ENCODE measurements at places on chromosomes 6 and 20. TPM values are rescaled to one million over a fixed set of nuclear protein-coding genes. Genes with fewer than 3 reads are reported as not detected.

Gene OR2J3
- total RNA-seq: not detected

Gene LY86
- total RNA-seq: not detected

Gene SLC2A10
- 23.4 TPM for total RNA-seq

Gene NHLRC1
- 2.1 TPM for total RNA-seq

Gene TAGAP
- total RNA-seq: not detected

Gene FOXP4
- 4.7 TPM for total RNA-seq

Gene UBE2V1
- total RNA-seq: 174 TPM

Gene BPHL
- total RNA-seq: 24.8 TPM

Gene OSBPL2
- 17.8 TPM for total RNA-seq

Gene WFDC10B
- total RNA-seq: 0.88 TPM

DNA sequence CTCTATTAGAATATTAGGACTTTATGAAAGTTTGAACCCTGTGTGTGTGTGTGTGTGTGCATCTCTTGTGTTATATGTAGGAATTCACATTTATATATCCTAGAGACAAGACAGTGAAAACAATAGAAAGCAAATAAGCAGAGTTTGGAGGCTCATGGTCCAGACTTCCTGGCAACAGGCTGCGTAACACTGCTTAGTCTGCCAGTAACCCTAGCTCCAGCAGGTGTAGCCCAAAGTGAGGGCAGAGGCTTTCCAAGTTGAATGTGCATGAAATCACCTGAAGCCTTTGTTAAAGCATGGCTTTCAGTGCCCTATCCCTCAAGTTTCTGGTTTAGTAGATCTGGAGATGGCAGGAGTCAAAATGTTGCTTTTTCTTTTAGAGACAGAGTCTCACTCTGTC lies 569.9 kb downstream of the KIF16B start:
- no peak for DNase-seq

DNA sequence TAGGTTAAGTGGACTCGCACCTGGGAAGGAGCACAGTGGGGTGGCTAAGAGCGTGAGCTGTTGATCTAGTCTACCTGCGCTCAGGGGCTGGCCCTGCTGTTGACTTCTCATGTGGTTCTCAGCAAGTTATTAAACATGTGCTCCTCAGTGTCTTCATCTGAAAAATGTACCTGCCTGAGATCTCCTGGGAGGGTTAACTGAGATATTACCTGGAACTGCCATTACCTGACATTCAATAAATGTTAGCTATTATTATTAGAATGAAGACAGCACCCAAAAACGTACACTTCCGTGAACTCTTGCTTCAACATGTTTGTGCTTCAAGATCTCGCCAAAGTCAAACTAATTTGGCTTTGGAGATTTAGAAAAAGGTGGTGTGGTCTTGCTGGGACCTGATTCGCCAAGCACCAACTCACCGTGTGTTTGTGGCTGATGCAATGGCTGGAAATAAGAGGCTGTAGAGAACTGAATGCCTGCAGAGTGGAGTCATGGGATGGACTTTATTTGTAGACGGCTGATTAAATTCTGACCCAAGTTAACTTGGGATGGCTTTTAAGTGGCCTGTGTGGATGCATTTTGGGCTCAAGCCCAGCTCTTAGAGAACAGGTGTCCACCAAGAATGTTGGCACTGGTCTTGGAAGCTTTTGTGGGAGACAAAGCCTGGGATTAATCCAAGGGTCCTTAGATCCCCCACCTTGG lies 692.9 kb downstream of the QKI start:
- DNase-seq: peak; percentile 48

DNA sequence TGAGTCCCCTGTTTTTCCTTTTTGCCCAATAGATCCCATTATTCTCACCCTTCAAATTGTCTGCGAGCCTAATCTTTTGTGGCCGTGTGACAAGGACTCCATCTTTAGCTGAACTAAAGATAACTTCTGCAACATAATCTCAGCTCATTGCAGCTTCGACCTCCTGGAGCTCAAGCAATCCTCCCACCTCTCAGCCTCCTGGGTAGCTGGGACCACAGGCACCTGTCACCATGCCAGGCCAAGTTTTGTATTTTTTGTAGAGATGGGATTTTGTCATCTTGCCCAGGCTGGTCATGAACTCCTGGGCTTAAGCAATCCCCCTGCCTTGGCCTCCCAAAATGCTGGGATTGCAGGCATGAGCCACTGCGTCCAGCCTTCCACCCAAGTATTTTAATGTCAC lies 161.0 kb downstream of the GJA1 start:
- no peak for DNase-seq

- DNase-seq: no peak
These were observed 40.6 kb upstream of the NHSL1 start for GRCh38 chr6:138539876-138540275.

- no peak for DNase-seq
These were observed 121.7 kb upstream of the JAG1 start for GRCh38 chr20:10795286-10796026.

DNA sequence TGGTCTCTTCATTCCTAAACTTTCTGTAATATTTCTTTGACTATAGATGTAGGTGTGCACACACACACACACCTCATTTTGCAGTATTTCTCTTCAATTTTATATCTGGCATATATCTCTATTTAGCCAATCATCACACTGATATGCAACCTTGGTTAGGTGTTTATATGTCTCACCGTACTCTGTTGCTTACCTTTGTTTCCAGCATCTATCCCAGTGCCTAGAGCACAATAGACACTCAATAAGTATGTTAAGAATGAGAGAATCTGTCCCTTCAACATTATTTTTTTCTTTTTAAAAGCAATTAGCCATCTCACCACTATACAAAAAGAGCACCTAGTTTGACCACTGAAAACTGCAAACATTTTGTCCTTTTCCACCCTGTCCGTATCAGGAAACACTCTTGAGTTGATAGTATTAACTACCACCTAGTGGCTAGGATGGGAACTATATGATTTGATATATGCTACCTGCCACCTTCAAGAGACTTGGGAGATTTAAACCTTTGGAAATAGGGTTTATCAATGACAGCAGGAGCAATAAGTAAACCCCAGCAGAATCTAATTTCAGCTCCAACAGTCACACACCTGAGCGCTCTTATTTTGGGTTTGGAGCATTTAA lies 48.7 kb upstream of the RSPO3 start:
- DNase-seq: peak; percentile 26

GRCh38 chr6:11845664-11846577 lies 67.3 kb upstream of the ADTRP start:
- no peak for DNase-seq

DNA sequence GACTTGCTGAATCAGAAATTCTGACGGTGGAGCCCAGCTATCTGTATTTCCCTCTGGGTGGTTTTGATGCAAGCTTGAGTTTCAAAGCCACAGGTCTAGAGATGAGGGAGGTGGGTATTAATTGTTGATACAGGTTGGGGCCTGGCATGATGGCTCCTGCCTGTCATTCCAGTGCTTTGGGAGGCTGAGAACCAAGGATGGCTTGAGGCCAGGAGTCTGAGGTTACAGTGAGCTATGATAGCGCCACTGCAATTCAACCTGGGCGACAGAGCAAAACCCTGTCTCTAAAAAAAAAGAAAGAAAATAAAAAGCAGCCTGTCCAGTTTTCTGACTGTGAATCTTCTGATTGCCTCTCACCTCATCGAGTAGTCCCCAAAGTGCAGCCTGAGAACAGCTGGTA lies 184.8 kb upstream of the SASH1 start:
- no peak for DNase-seq

- DNase-seq: peak; percentile 84
These were observed 37.7 kb downstream of the KIF25 start for GRCh38 chr6:168035098-168035660.

GRCh38 chr20:32443386-32443974 lies 85.3 kb downstream of the ASXL1 start:
- DNase-seq: peak; percentile 28

GRCh38 chr6:46795816-46796215 lies 2.6 kb downstream of the MEP1A start:
- no peak for DNase-seq

DNA sequence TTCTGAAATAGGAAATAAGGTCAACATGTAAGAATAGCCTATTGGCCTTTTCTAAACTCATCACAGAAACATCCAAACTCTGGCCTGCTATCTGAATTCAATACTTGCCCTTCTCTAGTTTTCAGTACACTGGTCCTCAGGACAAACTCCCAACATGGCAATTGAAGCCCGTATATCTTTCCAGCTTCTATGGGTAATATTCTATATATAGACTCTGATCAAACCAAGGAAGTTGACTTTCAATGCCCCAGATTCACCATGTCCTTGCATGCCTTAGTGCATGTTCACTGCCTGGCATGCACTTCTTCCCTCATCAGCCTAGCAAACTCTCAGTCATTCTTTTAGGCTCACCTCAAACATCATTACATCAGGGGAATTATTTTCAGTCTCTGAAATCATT lies 73.2 kb downstream of the RSPO3 start:
- DNase-seq: no peak

DNA sequence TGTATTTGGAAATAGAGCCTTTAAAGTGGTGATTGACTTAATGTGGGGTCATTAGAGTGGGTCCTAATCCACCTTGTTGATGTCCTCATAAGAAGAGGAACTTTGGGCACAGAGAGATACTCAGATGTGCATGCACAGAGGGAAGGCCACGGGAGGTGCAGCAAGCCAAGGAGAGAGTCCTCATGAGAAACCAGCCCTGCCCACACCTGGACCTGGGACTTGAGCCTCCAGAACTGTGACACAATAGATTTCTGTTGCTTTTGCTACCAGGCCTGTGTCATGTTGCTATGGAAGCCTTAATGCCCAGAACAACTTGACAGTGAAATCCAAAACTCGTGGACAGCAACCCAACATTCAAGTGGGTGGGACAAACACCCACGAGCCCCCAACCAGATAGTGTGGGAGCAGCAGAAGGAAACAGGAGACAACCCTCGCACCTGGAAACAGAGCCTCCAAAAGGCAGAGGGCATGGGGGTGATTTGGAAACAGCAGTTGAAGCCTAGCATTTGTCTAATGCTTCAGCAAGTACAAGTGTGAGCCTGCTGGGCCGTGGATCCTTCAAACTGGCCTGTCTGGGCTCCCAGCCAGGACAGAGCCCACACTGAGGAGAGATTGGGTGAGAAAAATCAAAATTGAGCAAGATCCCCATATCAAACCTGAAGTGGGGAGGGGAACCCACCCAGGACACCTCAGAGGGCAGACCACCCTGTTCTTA lies 201.0 kb upstream of the CST7 start:
- no peak for DNase-seq

- no peak for DNase-seq
These were observed 54.6 kb upstream of the PIM1 start for GRCh38 chr6:37115236-37115895.

- peak; percentile 33 for DNase-seq
These were observed 580.7 kb downstream of the RFPL4B start for GRCh38 chr6:112927641-112928320.

GRCh38 chr6:39330057-39330456 lies 7.6 kb upstream of the KCNK16 start:
- no peak for DNase-seq

DNA sequence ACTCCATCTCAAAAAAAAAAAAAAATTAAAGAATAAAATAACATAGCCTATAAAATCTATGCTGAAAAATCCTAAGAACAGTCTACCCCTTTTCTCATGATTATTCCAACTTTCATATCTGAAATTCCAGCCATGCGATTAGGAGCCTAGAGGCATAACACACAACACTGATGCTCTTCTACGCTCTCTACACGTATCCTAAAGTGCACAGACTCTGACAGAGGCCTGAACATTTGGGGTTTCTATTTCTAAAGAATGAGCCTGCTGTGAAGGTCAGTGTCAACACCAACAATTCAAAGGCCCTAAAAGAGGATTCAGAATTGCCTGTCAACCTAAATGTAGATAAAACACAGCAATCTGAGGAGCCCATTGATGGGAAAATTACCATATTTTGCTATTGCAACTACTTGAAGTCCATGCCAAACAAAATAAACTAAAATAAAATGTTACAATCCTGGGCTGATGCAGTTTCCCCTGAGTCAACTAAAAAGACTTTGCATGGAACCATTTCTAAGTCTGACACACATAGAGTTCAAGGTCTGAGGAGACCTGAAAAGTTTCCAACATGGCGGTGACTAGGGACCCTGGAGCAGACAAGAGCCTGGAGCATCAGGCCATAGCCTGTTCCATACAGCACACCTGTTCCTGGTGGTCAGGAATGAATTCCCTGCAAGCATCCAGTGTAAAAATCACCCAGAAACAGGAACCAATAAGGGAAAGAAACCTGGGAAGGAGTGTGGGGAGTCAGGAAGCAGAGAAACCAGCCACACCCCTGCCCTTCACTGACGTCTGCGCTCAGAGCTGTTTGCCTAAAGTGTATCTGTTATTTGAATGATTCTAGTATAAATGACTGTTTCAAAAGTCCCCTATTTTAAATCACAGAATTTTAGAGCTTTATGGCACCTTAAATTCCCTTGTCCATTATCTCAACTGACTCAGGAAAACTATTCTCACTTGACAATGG lies 11.8 kb downstream of the NINL start:
- DNase-seq: no peak

All from RPMI7951 (cell line).